ENCODE measurements at places on chromosomes 1 and 21. TPM values are rescaled to one million over a fixed set of nuclear protein-coding genes. Genes with fewer than 3 reads are reported as not detected.

CD84 gene
- total RNA-seq, result 23.3 TPM

NT5C1A gene
- total RNA-seq, result not detected

RHD gene
- total RNA-seq, result not detected

SPRR2F gene
- total RNA-seq, result not detected

S100A1 gene
- not detected for total RNA-seq

TMPRSS2 gene
- total RNA-seq, result not detected

LBR gene
- total RNA-seq, result 251 TPM

Data from activated CD4-positive, alpha-beta memory T cell treated with anti-CD3 and anti-CD28 coated beads, Interleukin-2, amount 10 ng/mL, durations not matched to agents 7 days and 5 days (primary cell).